SW480 (cell line): ENCODE measurements at places on chromosomes 13 and 19.

GRCh38 chr19:10543059-10543419, 665 bp upstream of the ATG4D start:
- DNase-seq: no peak

DNA sequence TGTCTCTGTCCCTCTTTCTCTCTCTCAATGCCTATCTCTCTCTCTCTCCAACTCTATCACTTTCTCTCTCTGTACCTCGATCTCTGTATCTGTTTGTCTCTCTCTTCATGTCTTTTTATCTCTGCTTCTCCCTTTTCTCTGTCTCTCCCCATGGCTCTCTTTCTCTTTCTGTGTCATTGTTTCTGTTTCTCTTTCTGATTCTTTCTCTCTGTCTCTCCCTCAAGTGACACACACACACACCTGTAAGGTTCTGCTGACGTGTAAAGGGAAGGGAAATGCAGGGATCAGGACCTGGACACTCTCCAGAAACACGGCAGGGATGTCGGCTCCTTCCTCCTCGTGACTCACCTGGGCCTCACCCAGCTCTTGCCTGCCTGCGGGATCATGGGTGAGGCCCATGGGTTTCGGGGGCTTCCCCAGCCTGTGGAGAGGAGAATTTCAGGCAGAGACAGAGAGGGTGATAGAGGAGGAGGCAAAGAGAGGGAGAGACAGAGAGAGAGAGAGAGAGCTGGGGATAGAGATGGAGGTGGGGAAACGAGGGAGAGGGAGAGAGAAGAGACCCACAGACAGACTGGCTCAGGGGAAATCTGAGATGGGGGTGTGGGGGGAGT, 5.4 kb upstream of the PLAUR start:
- DNase-seq: peak; percentile 92

DNA sequence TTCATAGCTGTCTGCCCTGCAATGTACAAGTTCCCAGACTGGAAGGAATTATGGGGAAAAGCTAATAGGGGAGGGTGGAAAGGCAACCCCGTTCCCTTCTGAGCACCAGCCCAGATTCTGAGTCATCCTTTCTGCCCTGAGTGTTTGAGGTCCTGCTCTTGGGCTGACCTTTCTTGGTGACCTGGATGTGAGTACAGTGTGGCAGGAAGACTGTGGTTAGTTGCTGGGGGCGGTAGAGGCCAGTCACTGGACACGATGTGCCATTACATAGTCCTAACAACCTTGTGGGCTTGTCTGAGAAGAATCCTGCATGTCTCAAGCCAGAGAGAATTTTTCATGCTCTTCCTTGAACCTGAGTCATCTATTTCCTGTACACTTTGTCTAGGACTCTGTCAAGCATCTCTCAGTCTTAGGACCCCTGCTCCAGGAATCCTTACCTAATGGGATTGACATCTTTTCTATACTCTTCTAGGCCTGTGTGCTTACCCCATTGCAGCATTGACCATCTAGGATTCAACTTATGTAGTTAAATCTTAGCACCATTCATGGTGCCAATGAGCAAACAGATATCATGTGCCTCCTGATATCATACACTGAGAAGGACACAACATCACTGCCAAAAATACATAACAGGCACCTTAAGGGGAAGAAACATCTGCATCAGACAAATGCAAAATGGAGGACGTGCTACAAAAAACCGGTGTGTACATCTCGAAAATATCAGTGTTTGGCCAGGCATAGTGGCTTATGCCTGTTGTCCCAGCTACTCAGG, 8.1 kb upstream of the ANGPTL4 start:
- DNase-seq: peak; percentile 79

DNA sequence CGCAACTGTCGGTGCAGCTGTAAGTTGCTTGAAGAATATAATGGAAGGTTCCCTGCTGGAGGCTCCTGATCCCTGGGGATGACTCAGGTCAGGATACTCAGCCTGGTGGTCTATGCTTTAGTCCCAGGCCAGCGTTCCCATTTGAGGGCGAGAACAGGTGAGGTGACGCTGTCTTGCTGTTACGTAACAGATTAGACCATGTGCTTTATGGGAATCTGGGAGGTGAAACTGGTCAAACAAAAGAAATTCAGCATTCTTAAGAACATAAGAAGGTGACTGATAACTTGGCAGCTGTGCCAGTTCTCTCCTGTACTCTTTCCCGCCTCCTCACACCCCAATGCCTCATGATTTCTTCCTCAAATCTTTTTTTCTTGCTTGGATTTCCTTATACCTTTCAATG, at the start of gene CXCL17:
Gene CXCL17 (minus strand): TSS at position 114 of the 400 bp plus-strand sequence. CDS start 114 bp downstream, outside the sequence.
- DNase-seq: no peak

DNA sequence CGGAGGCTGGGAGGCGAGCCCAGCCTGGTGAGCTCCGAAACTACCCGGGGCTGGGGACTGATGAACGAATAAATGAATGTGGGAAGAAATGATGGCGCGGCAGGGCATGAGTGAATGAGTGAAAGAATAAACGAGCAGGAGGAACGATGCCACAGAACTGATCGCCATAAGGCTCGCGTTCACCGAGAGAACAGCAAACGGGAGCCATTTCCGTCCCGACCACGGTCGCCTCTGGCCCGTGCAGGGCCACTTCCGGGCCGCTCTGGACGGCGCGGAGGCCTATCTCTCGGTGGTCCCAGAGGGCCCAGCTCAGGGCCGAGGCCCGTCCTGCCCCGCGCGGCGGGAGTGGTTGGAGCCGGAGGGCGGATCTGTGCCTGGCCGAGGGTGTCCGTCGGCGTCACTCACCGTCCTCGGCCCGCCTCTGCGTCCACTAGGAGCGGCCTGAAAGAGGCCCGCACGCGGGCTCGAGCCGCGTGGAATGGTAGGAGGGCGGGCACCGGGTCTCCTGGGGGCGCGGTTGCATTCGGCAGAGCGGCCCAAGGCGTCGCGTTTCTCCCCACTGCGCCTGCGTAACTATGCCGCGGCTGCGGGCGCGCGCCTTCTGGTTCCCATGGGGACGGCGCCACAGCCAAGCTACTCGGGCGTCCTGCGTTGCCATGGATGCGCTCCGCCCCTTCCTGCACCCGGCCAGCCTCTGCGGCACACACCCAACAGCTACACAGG, at the start of gene ZNF497:
Gene ZNF497 (minus strand): TSS at position 480 of the 723 bp plus-strand sequence. CDS start 5,116 bp downstream, outside the sequence.
- DNase-seq: peak; percentile 95

DNA sequence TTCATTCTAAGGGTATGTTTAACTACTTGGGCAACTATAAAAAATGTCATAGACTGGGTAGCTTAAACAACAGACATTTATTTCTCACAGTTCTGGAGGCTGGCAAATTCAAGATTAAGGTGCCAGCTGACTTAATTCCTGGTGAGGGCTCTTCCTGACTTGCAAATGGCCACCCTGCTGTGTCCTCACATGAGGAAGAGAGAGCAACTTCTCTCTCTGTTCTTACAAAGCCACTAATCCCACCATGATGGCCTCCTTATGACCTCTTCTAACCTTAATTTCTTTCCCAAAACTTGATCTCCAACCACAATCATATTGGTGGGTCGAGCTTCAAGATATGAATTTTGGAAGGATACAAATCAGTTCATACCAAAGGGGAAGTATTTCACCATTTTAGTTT, 399.0 kb downstream of the DCT start:
- DNase-seq: no peak

DNA sequence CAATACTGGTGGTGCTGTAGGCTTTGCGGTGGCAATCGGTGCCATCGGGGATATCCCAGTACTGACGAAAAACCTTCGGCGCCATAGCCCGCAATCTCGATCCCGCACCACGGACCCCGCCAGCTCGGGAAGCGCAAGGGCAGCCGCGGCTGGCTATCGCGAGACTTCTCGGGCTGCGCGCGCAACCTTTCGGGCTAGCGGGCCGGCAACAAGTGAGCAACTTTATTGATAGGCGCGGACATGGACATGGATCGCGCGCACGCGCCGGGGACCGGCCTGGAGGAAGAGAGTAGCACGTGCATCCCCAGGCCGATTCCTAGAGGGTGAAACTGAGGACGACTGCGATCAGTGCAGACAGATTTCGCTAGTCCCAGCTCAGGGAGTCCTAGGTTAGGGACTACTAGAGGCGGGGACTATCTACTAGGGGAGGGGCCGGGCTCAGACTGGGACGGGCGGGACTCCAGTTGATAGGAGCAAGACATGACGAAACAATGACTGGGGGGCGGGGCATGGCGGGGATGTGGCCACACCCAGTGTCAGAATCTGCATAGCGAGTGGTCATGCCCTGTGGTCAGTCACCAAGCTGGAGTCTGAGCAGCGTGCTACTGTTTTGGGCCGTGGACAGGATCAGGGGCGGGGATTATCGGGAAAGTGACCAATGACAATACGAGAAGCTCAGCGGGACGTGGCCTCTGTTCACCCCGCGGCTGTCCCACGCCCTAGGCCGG, at the start of gene NDUFA11:
Gene NDUFA11 (minus strand): TSS at position 167 of the 728 bp plus-strand sequence. CDS start 82 bp downstream, at position 85.
- peak; percentile 92 for DNase-seq

DNA sequence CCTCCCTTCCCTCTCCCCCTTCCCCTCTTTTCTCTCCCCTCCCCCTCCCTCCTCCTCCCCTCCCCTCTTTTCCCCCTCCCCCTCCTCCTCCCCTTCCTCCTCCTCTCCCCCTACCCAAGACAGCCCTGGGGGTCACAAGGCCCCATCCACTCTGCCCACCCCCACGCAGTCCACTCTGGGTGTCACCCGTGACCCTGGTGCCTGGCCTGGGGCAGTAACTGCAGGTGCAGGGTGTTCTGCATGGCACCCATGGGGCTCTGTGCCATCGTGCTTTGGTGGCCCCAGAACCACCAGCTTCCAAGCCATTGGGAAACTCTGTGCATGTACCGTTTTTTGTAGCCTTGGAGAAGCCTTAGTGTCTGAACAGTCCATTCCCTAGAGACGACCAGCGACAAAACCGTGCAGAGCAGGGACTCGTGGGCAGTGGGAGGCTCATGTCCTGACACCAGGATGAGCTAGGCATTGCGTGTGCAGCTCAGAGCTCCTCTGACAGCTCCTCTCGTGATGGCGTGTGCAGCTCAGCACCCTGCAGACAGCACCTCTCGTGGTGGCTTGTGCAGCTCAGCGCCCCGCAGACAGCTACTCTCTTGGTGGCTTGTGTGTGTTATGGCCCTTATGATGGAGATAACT, 43.7 kb upstream of the F7 start:
- DNase-seq: no peak

- peak; percentile 87 for DNase-seq
Observed at GRCh38 chr19:8526345-8527091, 12.6 kb upstream of the ZNF414 start.

DNA sequence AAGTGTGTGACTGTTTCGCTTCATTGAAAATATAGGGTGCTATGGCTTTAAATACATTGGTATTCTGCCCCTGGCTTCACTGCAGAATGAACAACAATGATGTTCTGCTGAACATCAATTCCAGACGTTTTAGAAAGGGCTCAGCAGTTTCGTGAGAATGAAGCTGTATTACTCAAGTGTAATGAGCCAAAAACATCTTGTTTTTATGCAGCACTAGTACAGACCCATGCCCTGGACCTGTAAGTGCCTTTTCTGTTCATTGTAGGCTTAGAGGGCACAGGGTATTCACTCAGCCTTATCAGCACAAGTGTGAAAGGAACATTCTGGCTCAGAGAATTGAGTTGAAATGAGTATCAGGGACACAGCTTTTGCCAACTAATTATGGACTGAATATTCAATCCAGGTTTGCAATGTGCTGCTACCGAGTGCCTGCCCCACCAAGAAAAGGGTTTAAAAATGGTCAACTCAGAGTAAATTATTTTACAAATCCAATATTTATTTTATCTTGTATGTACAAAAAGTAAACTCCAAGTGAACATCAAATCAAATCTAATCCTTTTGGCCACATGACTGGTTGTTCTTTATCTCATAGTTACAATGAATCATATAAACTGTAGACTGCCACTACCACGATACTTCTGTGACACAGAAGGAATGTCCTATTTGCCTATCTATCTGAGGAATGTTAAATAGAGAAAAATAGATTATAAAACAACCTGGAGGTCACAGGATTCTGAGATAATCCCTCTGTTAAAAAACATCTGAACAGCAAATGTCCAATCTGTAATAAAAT, 362.8 kb downstream of the NALCN start:
- DNase-seq: no peak

- DNase-seq: no peak
Observed at GRCh38 chr19:40553885-40554857, 22.5 kb upstream of the SHKBP1 start.

GRCh38 chr13:26735677-26736076, 24.9 kb downstream of the GPR12 start:
- DNase-seq: no peak

- DNase-seq: no peak
Observed at GRCh38 chr19:18460900-18461299, 23.0 kb upstream of the ISYNA1 start.

GRCh38 chr19:10543420-10544241, at the start of gene ATG4D:
Gene ATG4D (plus strand): TSS chr19:10543904. CDS start chr19:10544091, 187 bp downstream.
- DNase-seq: peak; percentile 87

- peak; percentile 60 for DNase-seq
Observed at GRCh38 chr19:33797802-33798671, 1.4 kb downstream of the KCTD15 start.

DNA sequence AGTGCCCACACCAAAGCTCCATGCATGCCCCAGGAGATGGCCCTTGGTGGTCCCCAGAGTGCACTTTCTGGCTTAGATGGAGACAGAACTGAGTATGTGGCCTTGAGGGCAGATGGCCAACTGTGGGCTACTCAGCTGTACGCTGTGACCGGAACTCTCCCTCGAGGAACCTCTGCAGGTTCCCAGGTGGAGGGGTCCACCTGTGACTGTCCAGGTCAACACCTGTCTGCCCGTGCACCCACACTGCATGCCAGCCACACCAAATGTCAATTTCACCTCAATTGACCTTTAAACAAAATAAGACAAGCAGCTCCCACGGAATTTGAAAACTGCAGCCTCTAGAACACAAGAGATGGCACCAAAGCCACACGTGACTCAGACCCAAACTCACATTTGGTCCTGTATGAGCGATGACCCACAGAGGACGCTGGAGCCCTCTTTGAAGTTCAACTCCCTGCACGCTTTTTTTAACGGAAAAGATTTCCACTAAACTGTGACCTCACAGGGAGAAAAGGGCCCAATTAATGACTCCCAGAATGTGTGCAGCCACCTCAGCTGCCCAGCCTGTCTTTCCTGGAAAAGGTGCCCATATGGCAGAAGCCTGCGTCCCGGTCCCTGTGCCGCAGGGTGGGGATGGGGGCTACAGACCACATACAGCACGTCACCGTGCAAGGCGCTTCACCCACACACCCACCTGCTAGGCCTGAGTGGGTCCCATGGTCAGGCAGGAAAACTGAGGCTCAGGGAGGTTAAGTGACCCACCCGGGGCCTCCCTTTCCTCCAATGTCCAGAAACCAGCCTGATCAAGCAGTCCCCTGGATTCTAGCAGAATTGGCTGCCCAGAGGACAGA, 47.7 kb downstream of the KLF2 start:
- peak; percentile 29 for DNase-seq
